Right renal pelvis (tissue), 4 donors: ENCODE measurements at places on chromosomes 5 and 9. TPM values are rescaled to one million over a fixed set of nuclear protein-coding genes. Genes with fewer than 3 reads are reported as not detected.

The GPR151 gene
- polyA plus RNA-seq: not detected

The TNFSF15 gene
- 6.2 TPM for polyA plus RNA-seq

The TMEM215 gene
- polyA plus RNA-seq: 0.26 TPM

The RMRP gene
- polyA plus RNA-seq: not detected

The IL3 gene
- not detected for polyA plus RNA-seq

The RANBP3L gene
- 7.5 TPM for polyA plus RNA-seq

The CDC23 gene
- polyA plus RNA-seq: 53.9 TPM

The SLC24A2 gene
- 0.04 TPM for polyA plus RNA-seq

The CD14 gene
- polyA plus RNA-seq: 8.0 TPM

The MARCOL gene
- 0.12 TPM for polyA plus RNA-seq

The SFXN1 gene
- 46.5 TPM for polyA plus RNA-seq
